ENCODE measurements at places on chromosomes 2 and 18. TPM values are rescaled to one million over a fixed set of nuclear protein-coding genes. Genes with fewer than 3 reads are reported as not detected.

- no peak for DNase-seq
These were observed 689.0 kb upstream of the FSHR start for GRCh38 chr2:49843314-49843713.

GRCh38 chr2:202436626-202437025 lies 60.5 kb downstream of the BMPR2 start:
- DNase-seq: peak; percentile 28

- DNase-seq: peak; percentile 82
These were observed 22.7 kb upstream of the GMPPA start for GRCh38 chr2:219475697-219476651.

GRCh38 chr2:127437781-127438726 lies 19.8 kb downstream of the PROC start:
- DNase-seq: no peak

DNA sequence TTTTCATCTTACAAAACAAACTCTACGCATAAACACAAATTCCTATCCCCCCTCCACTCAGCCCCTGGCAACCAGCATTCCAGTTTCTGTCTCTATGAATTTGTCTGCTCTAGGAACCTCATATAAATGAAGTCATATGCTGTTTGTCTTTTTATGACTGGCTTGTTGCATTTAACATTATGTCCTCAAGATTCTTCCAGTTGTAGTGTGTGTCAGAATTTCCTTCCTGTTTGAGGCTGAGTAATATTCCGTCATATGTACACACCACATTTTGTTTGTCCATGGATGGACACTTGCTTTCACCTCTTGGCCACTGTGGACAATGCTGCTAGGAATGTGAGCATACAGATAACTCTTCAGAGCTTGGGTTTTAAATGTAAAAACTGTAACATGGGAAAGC lies 272.1 kb downstream of the GBX2 start:
- no peak for DNase-seq

Gene HDHD2
- 16.7 TPM for polyA plus RNA-seq

Gene RAB31
- polyA plus RNA-seq: 21.5 TPM
